ENCODE measurements at places on chromosomes 6 and 20. TPM values are rescaled to one million over a fixed set of nuclear protein-coding genes. Genes with fewer than 3 reads are reported as not detected.

DNA sequence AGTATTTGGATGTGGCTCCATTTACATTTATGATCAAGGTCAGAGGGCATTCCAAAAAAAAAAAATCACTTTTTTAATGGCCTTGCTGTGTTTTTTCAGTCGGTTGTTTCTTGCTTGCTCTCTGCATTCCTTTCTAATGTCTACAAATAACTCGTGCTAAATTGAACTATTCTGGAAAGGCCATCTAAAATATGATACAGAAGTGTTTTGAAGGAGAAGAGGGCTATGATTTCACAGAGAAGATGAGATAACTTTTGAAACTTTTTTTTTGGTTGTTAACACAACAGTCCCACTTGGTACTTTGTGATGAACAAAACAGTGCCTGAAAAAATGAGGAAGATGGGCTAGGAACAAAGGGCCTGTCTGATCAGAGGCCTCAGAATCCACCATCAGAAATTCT is 156.1 kb upstream of the SMLR1 start:
- DNase-seq: no peak

DNA sequence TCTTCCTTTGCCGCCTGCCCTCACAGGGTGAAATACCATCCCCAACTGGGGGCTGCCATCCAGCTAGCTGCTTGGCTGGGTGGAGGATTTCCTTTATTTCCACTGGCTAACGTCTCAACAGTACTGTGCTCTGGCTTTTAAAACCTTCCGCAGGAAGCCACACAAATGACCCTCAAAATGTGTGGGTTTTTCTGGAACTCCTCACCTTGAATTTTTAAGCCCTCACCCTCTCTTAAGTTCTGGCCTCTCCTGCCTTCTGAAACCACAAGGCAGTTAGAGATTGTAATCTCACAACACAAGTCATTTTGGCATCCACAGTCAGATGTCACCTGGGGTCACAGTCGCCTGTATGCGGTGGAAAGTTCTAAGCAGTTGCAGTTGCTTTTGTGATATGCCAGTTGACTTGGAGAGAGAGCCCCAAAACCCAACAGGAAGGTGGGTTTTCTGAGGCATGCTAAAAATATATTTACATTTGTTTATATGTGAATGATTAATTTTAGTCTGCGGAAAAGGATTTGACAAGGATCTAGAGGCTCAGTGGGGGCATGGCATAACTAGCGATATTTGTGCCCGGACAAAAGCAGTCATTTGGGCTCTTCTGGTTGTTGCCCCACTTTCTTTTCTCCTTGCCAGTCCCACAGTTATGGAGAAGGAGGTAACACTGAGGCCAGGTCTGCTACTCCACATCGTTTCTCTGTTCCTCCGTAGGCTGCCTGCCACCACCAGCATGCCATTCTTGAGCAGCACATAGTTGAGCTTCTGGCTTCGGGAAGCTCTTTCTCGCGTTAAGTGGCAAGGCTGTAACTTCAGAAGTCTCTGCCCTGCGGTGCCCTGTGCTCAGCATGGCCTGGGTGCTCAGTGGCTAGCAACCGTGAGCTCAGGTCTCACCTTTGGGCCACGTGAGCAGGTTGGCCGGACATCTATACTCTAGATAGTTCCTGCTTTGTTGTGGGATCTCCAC is 335.3 kb downstream of the CD83 start:
- DNase-seq: no peak

DNA sequence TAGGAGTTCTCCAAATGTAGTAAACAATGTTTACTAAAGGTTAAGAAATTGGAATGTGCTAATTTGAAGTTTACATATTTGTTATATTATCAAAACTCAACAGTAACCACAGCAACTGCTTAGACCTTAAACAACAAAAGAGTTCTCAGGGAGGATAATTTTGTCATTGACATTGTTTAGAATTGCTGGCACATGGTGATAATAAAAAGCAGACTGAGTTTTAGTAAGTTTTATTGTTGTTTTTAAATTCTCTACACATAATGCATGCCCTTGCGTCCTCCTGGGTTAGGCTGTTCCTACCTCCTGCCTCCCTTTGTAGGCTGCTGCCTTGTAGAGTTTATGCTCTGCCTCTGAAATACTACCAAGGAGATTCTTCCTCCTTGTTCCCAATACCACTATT is 28.7 kb downstream of the LAMA4 start:
- no peak for DNase-seq

DNA sequence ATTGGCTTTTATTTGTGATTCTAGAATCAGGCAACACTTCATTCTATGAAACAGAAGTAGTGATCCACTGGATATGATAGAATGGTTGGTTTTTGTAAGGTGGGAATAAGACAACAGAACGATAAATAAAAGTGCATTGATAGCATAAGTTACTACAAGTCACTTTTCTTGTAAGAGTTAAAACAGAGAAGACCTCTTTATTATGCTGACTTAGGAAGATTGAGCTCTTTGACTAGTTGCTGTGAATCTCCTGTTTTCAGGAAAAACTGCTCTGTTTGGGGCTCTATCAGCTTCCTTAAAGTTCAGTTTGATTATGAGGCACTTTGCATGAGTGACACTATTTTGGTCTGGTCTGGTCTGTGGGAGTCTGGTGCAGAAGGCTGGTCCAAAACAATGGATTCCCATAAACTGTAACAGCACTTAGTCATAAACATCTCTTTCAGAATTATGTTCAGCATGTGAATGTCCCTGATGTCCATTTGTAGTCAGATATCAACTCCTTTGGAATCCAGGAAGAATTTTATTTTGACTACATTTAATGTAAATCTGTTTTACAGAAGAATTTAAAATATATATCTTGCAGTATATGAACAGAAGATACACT is 35.0 kb upstream of the DSE start:
- DNase-seq: no peak

DNA sequence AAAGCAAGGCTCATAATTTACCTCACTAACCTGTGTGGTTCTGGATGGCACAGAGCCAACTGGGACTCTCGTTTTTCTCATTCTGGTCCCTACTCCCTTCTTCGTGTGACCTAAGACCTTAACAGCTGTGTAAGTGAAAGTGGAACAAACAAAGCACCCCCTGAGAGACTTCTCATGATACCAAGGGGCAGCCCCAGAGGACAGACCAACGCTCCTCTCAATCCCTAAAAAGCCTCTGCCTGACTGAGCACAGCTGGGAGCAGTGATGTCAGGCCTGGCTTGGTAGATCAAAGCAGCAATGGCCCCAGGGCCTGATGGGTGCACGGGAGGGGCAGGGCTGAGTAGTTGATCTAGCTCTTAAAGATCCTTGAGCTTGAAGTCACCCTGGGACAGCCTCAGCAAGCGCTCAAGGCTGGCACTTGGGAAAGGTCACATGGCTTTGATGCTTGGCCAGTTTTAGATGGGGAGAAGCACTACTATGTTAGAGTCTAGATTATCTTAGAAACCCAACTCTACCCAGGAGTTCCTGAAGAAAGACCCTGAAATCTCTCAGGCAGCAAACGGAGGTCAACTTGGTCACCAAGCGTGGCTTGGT is 16.2 kb upstream of the TGM2 start:
- no peak for DNase-seq

GRCh38 chr6:139205843-139206242 is 71.0 kb downstream of the HECA start:
- no peak for DNase-seq

DNA sequence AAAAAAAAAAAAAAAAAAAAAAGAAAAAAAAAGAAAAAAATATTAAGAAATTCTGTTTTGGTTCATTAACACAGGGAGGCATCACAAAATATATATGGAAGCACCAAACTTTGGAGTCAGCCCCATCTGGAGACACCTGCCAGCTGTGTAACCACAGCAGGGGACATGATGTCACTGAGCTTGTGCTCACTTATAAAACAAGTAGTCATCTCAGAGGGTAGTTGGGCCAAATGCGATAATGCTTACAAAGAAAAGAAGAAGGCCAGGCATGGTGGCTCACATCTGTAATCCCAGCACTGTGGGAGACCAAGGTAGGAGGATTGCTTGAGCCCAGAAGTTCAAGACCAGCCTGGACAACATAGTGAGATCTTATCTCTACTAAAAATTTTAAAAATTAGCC is 1.1 kb upstream of the BNIP5 start:
- DNase-seq: no peak

- DNase-seq: no peak
Observed at GRCh38 chr6:80001337-80001736, 3.1 kb upstream of the TTK start.

- DNase-seq: peak; percentile 36
Observed at GRCh38 chr6:140485740-140486449, 1111.4 kb upstream of the CITED2 start.

- DNase-seq: no peak
Observed at GRCh38 chr6:89615882-89616281, 22.7 kb downstream of the LYRM2 start.

DNA sequence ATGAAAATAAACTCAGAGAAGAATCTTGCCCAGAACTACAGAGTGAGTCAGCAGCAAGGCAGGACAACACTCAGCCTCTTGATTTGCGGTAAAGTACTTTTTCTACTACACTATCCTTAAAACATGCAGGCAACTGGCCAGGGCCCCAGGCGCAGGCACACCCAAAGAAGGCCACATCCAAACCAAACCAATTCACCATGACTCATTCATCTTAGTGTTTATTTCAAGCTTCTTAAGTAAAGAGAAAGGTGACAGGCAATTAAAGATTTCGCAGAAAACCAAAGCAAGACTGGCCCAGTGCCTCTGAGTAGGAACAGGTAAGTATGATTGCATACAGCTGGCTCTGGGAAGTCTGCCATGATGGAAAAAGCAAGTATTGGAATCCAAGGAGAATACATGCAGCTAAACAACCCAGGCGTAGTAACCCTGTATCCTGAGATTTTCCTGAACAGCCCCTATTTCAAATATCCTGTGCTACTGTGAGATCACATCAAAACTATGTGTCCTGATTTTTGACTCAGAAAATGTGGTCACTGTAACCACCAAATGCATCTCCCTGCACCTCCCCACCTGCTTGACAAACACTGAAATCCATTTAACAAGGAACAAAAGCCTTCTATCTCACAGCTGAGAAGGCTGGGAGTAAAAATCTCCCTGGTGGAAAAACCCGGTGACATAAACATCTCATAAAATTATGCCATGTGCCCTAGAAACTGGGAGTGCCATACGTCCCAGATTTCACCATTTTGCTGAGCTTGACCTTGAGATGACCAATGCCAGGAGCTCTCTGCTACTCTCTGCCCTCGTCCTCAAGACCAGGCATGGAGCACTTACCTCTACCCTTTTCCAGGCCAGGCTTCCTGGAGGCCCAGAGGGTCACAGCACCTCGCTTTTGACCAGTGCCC is 12.4 kb downstream of the WFDC3 start:
- peak; percentile 87 for DNase-seq

DNA sequence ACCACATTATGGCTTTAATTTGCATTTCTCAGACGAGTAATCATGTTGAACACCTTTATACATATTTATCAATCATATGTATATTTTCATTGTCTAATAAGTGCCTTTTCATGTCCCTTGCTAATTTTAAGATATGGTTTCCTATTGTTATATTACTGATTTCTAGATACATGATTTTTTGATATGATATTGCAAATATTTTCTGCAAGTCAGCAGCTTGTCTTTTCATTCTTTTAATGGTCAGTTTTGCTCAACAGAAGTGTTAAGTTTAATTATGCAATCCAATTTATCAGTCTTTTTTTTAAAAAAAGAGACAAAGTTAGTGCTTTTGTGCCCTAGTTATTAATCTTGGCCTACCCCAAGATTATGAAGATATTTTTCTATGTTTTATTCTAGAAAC is 1377.8 kb upstream of the CITED2 start:
- DNase-seq: no peak

Gene SMOC2
- 12.0 TPM for total RNA-seq

Gene PCSK2
- 1.5 TPM for total RNA-seq

Gene SLA2
- 0.37 TPM for total RNA-seq

Gene MDC1
- total RNA-seq: 19.1 TPM

Data from left cardiac atrium (tissue), 4 donors.